RPMI8226 (cell line): ENCODE measurements at places on chromosomes 16 and 17.

- peak; percentile 70 for DNase-seq
Measured at GRCh38 chr17:57948555-57949420, 6.4 kb downstream of the CUEDC1 start.

GRCh38 chr16:79707876-79708275 lies 107.3 kb upstream of the MAF start:
- no peak for DNase-seq

DNA sequence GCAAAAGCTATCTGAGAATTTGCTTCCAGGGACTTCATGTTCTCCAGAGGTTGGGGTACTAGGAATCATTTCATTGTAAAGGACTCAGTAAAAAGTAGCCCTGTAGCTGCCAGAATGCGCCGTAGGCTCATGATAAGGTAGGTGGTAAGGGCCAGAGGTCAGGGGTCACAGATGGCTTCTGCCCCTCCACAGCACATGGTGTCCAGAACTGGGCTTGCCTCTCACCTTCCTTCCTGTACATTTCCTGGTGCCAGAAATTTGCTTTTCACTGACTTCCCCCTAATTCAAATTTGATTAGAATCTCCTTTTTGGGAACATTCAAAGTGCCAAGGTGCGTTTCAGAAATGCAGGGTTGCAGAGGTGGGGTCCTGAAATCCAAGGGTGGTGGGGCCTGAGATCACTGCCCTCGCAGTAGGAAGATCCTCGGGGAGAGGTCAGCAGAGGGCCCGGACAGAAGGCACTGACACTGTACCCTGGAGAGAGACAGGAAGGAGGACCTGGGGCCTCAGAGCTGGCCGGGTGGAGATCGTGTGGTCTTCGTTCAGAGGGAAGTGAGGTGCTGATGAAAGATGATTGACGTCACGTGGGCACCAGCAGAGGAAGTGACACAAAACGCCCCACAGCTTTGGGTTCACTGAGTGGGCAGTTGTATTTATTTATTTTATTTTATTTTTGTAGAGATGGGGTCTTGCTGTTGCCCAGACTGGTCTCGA lies 25.5 kb upstream of the METRNL start:
- DNase-seq: no peak

- peak; percentile 26 for DNase-seq
Measured at GRCh38 chr17:40542558-40543411, 22.5 kb downstream of the CCR7 start.

DNA sequence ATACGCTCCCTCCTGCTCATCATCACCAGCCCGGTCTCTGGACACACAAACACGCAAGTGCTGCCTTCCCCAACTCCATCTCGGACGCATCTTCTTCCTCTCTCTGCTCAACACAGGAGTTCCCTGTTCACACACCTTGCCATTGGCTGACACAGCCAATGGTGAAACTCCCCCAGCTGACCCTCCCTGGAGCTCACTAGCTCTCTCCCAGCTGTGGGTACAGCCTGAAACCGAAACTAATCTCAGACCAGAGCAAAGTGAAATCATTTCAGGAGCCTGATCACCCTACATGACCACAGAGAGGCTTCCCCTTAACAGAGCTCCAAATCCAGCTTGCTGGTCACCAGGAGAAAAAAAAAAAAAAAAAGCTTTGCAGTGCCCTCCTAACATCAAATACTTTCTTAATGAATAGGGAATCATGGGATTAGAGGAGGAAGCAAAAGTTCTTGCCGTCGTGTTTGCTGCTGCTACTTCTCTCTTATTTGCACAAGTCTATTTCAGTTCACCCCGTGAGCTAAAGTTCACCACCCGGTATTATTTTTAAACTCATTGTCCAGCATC lies 8.3 kb downstream of the CUEDC1 start:
- peak; percentile 95 for DNase-seq

DNA sequence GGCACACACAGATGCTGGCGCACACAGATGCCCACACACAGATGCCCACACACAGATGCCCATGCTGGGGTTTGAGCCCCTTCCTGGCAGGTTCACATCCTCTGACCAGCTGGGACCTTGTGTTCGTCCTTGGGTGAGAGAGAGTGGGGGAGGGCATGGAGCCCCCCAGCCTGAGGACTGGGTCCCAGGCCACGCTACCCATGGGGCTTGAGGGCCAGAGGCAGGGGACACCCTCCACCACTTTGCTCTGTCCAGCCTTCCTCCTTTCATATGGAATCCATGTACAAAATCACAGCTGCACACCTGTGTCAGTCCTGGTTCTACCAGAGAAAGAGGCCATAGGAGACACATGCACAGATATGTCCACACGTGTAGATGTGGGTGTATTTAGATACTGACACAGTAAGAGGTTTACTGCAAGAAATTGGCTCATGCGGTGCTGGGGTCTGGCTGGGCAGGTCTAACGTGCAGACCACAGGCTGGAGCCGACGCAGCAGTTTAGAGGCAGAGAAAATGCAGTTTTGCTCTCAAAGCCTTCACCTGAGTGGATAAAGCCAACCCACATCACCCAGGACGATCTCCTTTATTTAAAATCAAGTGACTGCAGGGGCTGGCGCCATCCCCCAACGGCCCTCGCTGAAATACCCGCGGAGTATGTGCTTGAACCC lies 10.8 kb downstream of the SLC22A31 start:
- no peak for DNase-seq

GRCh38 chr17:31649302-31649701 lies 209.7 kb downstream of the COPRS start:
- DNase-seq: no peak

GRCh38 chr17:76427501-76428231 lies 25.3 kb downstream of the UBE2O start:
- DNase-seq: peak; percentile 41

DNA sequence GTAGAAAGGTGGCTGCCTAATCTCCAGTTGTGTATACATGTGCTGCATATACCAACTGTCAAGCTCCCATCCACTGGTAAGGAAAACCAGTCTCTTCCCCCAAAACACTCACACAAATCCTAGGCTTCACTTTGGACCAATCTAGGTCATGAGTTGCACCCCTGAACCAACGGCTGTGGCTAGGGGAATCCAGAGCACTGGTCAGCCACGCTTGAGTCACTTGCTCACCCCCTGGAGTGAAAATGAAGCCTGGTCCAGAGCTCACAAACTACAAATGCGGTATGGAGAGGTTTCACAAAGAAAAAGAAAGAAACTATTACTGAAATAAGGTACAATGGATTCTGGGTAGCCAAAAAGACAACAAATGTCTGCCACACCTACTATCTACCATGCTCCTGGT lies 66.1 kb upstream of the NLK start:
- DNase-seq: no peak

- no peak for DNase-seq
Measured at GRCh38 chr16:73202161-73202729, 154.3 kb upstream of the ZFHX3 start.

DNA sequence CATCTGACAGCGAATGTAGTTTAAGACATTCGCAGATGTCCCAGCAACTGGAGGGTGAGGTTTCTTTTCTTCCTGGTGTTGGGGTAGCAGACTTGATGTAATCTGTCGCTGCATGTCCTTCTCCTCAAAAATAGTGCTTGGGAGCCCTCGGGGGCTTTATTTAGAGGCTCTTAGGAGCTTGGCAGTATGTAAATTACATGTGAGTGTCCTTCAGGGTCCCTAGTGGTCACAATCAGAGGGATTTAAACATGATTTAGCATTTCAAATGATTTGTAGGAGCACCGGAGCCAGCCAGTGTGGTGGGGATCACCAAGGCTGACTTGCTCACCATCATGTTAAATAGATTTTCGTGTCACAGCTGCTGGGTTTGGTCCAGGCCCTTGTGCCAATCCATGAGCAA lies 8.8 kb upstream of the SALL1 start:
- DNase-seq: no peak

DNA sequence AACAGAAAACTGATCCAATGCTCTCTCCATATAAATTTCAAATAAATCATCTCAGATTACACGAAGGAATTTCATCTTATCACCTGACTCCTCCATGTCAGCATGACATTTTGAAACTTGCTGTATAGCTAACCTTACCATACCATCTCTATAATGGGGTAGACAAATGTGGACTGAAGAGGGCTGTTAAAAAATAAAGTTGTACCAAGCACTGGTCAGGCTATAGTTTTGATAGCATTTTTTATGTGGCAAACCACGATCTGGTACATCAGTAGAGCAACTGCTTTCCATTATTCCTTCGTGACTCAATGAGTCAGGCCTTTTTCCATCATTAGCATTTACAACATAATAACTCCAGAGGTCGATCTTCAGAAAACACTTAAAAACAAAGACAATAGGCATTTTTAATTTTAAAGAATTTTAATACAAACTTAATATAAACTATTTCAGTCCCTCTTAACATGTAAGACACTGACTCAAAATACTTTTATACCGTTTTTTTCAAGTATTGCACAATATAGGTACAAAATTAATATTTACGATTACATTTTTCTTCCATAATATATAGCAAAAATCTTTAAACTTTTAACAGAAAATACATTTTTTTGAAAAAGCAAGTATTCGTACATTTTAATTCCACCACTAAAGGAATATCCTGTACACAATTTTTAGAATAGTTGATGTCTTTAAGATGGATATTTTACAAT lies 4.2 kb downstream of the TOB1 start:
- DNase-seq: no peak

DNA sequence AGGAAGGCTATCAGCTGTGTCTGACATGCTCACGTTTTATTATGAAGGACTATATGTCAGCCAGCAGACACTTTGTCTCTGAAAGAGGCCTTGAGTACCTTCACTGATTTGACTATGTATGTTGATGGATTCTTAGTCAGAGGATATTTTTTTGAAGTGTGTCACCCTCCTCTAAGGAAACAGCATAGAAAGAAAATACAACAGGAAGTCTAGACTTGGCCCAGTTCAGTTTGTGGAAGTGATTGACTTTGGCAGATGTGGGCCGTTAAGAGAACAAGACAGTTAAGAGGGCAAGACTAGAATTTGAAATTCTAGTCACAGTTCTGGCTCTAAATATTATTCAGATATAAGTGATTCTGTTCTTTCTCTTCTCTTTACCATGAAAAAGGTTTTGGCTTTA lies 471.5 kb downstream of the CDH8 start:
- DNase-seq: no peak

DNA sequence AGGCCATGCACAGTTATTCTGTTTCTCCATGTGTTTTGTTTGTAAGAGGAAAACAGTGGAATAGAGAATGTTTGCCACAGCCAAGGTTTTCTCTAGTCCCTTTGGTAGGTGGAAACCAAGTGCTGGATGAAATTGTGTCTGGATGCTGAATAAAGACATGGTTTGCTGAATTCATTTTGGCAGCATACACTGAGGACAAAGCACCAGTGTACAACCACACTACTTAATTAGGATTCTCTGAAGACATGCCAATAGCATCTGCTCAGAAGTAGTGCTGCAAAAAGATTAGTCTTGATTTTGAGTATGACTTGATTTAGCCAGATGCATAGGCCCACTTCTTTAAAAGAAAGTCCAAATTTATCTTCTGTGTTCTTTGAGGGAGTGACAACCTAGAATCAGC lies 230.5 kb upstream of the CACNG5 start:
- DNase-seq: no peak

GRCh38 chr17:2562162-2562858 lies 31.1 kb upstream of the PAFAH1B1 start:
- no peak for DNase-seq

DNA sequence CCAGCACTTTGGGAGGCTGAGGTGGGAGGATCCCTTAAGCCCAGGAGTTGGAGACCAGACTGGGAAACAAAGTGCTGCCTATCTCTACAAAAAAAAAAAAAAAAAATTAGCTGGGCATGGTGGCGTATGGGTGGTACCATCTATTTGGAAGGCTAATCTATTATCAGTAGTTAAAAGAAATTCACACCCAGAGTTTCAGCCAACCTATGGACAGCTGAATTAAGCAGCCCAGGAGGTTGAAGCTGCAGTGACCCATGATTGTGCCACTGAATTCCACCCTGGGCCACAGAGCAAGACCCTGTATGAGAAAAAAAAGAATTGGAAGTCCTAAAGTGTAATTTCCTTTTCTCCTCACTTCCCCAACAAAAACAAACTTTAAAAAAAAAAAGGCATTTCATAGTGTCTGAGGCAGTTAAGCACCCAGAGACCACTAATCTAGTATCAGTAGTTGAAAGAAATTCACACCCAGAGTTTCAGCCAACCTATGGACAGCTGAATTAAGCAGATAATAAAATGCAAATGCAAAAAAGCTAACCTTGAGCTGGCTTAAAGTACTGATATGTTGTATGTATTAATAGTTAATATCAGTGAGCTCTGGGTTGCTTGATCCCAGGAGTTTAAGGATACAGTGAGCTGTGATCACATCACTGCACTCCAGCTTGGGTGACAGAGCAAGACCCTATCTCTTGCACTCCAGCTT lies 18.1 kb downstream of the CLTC start:
- no peak for DNase-seq

GRCh38 chr17:80248894-80249710 lies 11.6 kb upstream of the RNF213 start:
- peak; percentile 11 for DNase-seq

- peak; percentile 47 for DNase-seq
Measured at GRCh38 chr17:60971515-60972369, 294.1 kb downstream of the BCAS3 start.

GRCh38 chr16:57537581-57538234 lies 1.3 kb upstream of the CCDC102A start:
- no peak for DNase-seq

- DNase-seq: no peak
Measured at GRCh38 chr16:22385196-22385595, 10.8 kb upstream of the CDR2 start.

DNA sequence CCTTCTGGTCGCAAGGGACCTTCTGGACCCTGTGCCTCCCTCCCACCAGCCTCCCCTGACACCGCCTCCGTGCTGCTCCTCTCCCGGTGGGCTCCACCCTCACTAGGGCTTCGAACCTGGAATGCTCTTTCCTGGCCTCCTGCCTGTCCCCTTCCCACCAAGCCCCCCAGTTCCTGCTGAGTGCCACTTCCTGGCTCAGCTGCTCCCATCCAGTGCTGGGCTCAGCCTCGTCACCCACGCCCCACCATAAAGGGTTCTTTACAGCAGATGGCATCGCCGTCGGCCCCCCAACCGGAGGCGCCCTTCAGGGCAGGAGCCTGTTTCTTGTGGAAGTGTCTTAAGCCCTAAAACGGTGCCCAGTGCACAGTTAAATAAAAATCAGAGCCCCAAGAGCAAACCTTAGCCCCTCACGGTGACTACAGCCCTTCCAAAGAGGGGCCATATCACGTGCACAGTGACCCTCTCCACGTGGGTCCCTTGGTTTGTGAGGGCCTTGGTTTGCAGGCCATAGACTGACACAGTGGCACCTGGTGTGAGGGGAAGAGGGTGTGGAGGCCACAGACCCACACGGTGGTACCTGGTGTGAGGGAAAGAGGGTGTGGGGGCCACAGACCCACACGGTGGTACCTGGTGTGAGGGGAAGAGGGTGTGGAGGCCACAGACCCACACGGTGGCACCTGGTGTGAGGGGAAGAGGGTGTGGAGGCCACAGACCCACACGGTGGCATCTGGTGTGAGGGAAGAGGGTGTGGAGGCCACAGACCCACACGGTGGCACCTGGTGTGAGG lies 111.4 kb downstream of the METRNL start:
- DNase-seq: no peak
